ENCODE measurements at places on chromosomes 5 and 9. TPM values are rescaled to one million over a fixed set of nuclear protein-coding genes. Genes with fewer than 3 reads are reported as not detected.

Gene LCN6
- not detected for total RNA-seq

Gene TTLL11
- total RNA-seq: 2.6 TPM

Gene COL27A1
- total RNA-seq: 0.22 TPM

Gene ANXA2R
- 32.0 TPM for total RNA-seq

DNA sequence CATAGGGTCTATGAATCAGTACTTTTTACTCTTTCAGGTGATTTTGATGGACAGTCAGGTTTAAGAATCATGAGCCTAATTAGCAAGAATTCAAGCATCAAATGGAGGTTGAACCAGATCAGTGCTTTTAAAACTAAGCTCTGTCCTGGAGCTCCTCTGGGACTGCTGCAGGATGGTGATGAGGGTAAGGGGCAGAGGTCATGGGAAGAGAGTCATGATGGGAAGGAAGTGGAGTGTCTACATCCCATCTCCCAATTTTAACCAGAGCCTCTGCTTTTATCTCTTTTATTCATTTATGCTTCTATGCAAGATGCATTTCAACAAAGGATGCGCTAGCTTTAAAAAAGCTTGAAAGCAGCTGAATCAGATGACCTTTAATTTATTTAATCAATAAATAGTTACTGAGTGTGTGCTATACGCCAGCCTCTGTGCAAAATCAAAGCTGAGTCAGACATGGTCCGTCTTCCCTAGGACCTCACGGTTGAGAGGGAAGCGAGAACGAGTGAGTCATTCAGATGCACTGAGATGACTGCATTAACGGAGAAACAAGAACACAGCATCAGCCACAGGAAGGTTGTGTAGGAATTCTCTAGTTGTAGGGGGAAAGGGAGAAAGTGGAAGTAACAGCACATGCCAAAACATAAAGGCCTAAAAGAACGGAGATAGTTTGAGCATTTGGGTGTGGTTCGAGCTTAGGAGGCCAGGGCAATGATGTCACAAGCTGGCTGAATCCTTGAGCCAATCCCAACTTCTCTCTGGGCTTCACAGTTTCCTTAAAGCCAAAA, 441.6 kb upstream of the BRINP1 start:
- no peaks in the 10 kb centered on the region for H3K36me3 ChIP-seq
- H3K27me3 ChIP-seq: no peaks in the 10 kb centered on the region
- no peak for DNase-seq
- no peak overlapping the region for H3K4me3 ChIP-seq
- H3K4me1 ChIP-seq: no peaks in the 10 kb centered on the region
- no peak overlapping the region for H3K27ac ChIP-seq

DNA sequence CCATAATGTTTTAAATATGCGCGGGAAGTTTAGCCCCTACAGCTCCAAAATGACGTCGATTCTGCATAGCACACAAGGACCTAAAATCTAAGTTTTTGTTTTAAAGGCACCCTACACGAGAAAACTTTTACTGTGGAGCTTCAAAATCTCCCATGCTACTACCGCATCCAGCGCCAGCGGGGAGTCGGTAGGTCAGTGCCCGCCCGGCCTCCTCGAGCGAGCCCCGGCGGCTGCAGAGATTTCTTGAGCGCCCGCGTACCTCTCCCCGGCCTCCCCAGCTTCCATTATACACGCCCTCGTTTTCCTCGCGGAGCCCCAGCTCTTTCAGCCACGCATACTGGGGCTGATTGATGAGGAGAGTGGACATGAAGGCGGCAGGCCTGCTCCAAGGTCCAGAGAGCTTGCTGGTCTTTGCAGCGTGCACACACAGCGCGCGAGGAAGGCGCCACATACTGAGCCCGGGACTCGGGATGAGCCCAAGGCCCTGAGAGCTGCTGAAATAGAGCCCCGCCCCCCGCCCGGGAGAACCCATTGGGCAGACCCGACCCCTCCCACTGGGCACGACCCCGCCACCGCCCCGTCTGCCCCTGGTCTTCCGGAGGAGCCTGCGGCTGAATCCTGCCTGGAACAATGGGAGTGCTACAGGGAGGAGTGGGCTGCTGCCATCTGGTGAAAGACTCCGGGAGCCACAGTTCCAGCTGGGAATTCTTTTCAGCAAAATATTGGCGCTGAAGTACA, at the start of gene ALDH7A1:
Gene ALDH7A1, minus strand, starts transcription at position 472 of the 738 bp plus-strand sequence. Its CDS starts 21 bp downstream, at position 451.
- H3K36me3 ChIP-seq: no peaks in the 10 kb centered on the region
- peak within 1 kb of the TSS; percentile 75 for H3K4me3 ChIP-seq
- peak within 1 kb of the TSS; percentile 69 for H3K27ac ChIP-seq
- peak; percentile 24 for DNase-seq
- H3K4me1 ChIP-seq: peaks cover 17% of the 10 kb centered on the region

- H3K4me3 ChIP-seq: no peak overlapping the region
- DNase-seq: no peak
- no peaks in the 10 kb centered on the region for H3K27me3 ChIP-seq
- no peak overlapping the region for H3K27ac ChIP-seq
- no peaks in the 10 kb centered on the region for H3K36me3 ChIP-seq
Measured at GRCh38 chr5:12951846-12952245, 992.6 kb downstream of the DNAH5 start.

DNA sequence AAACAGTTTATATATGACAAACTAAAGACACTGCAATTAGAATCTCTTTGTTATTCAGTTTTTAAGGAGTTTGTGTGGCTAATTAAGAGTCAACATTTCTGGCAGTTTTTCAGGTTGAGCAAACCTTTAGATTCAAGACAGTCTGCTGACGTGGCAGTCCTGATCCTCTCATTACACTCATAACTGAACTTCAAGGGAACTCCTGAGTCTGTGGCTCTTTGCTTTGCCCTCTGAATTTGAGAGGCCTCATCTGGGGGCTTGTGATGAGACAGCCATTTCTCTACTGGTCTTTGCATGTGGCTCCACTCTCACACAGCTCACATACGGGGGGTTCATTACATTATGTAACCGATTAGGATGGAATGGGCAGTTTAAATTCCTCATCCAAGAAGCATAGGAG, 182.9 kb upstream of the MEF2C start:
- H3K4me3 ChIP-seq: no peak overlapping the region
- H3K4me1 ChIP-seq: no peaks in the 10 kb centered on the region
- no peak overlapping the region for H3K27ac ChIP-seq
- DNase-seq: no peak
